ENCODE measurements at places on chromosomes 16 and 17.

GRCh38 chr16:667113-667779 lies 686 bp upstream of the RHOT2 start:
- DNase-seq: no peak

DNA sequence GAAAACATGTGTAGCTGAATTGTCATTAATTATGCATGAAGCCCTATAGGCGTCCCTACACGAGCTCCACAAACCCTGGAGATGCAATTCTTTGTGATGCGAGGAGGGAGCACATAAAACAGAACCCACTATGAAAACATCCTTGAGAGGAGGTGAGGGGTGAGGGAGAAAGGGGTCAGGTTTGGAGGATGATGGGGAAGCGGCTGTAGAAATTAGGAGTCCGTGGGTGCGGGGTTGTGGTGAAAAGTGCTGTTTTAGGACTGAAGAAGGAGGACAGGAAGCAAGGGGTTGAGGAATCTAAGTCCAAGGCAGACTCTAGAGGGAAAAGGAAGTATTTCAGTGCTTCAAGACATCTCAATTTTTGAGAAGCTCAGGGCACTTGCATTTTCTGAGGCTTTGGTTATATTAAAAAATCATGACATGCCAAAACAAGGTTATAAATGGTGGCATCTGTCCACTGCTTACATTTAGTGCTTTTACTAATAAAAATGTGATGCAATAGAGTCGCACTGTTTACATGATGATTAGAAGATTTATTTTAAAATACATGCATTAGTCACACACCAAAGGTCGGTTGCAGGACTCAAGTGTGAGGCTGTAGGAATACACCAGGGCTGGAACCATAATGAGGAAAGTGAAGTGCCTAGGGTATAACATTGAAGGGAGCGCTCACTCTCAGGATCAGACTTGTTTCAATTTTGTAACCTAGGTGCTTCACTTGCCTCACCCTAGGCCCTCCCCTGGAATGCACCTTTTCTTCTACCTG lies 379.5 kb downstream of the HS3ST4 start:
- DNase-seq: no peak

GRCh38 chr17:35542990-35543389 lies 5.5 kb upstream of the SLFN12L start:
- no peak for DNase-seq

DNA sequence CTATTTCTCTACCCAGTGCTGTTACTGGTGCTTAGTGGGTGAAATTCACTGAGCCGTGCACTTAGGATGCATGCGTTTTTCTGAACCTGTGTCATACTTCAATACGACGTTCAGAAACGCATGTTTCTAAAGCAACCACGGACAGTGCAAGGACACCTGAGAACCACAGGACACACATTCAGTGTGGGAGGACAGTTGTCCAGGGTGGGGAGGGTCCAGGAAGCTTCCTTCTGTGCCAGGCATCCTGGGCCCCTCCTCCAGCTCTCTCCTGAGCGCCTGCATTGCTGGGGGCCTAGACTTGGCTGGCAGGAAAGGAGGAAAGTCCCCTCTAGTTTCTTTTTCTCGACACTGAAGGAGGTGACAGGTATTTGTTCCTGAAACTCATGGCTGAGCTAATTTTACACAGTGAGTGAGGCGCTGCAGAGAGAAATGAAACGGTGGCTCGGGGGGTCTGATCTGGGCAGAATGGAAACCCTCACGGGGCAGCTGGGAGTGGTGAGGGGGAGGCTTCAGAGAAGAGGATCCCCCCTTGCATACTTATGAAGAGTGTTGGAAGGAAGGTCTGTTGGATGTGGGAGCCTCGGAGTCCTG lies 89.9 kb downstream of the IRF8 start:
- no peak for DNase-seq

- no peak for DNase-seq
These were observed 31.4 kb downstream of the CRAMP1 start for GRCh38 chr16:1643521-1643920.

- no peak for DNase-seq
These were observed 1.1 kb downstream of the CHST6 start for GRCh38 chr16:75494184-75494583.

- DNase-seq: no peak
These were observed 43.4 kb downstream of the CYTH1 start for GRCh38 chr17:78738698-78739097.

DNA sequence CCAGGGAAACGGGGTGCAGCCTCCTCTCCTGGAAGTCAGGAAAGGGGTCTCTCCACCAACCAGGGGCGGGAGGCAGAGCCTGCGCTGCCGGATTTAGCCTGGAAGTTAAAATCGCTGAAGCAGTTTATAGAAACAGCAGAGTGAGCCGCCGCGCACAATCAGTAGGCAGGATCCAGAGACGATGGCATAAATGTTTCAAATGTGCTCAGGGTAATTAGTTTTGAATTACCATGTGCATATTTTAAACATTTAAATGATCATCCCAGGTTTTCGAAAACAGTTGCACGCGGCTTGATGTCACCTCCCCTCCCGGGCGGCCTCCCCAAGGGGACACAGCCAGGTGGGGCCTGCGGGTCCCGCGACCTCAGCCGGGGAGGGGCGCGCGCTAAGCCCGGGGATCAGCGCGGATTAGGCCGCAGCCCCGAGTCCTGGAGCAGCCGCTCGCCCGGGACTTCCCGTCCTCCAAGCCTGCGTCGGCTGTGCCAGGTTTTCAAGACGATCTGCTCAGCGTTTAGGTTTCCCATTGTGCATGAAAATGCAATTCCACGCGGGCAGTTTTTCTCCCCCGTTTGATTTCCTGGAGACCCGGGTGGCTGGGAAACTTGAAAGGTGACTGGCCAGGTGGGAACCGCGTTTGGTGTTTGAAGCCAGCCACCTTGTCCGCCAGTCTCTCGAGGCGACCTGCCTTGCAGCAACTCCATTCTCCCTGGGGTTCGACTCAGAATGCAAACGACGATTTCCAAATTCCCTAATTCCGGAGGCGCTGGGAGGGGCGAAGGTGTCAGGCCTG lies 78.3 kb downstream of the RPA1 start:
- no peak for DNase-seq

GRCh38 chr16:7653746-7654461 lies 321.3 kb downstream of the RBFOX1 start:
- no peak for DNase-seq
